OCI-LY7 (cell line): ENCODE measurements at places on chromosomes 5 and 9. TPM values are rescaled to one million over a fixed set of nuclear protein-coding genes. Genes with fewer than 3 reads are reported as not detected.
A peak's percentile ranks its signal among the peaks of the same experiment; 100 is the strongest.

ECSCR gene
- not detected in 2 replicates for total RNA-seq

BNC2 gene
- not detected in 2 replicates for total RNA-seq

DMRT3 gene
- total RNA-seq, result not detected in 2 replicates

C9orf50 gene
- not detected in 2 replicates for total RNA-seq

MYORG gene
- 3.9 and 4.0 TPM in 2 replicates for total RNA-seq

PCDHB12 gene
- not detected in 2 replicates for total RNA-seq

FST gene
- 0.57 TPM in 1 of 2 replicates, not detected in the other for total RNA-seq

GLRA1 gene
- not detected in 2 replicates for total RNA-seq

MLLT3 gene
- 9.9 and 10.0 TPM in 2 replicates for total RNA-seq

SHC3 gene
- total RNA-seq, result not detected in 2 replicates

DPM2 gene
- 47.7 and 50.7 TPM in 2 replicates for total RNA-seq

CCDC171 gene
- total RNA-seq, result 18.2 and 26.2 TPM in 2 replicates

CD74 gene
- 1,759 and 1,769 TPM in 2 replicates for total RNA-seq

DNA sequence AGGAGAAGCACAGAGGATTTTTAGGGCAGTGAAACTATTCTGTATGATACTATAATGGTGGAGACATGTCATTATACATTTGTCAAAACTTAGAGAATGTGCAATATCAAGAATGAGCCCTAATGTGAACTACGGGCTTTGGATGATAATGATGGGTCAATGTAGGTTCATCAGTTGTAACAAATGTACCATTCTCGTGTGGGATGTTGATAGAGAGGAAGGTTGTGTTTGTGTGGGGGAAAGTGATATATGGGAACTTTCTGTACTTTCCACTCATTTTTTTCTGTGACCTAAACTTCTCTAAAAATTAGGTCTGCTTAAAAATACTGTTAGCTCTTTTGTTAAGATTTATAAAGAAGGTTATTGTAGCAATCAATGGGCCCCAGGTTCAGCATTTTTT lies 138.9 kb downstream of the SPATA31D1 start:
- peak; percentile 26 for DNase-seq

GRCh38 chr9:120730654-120731514 lies 16.6 kb upstream of the MEGF9 start:
- peak; percentile 53 for DNase-seq

DNA sequence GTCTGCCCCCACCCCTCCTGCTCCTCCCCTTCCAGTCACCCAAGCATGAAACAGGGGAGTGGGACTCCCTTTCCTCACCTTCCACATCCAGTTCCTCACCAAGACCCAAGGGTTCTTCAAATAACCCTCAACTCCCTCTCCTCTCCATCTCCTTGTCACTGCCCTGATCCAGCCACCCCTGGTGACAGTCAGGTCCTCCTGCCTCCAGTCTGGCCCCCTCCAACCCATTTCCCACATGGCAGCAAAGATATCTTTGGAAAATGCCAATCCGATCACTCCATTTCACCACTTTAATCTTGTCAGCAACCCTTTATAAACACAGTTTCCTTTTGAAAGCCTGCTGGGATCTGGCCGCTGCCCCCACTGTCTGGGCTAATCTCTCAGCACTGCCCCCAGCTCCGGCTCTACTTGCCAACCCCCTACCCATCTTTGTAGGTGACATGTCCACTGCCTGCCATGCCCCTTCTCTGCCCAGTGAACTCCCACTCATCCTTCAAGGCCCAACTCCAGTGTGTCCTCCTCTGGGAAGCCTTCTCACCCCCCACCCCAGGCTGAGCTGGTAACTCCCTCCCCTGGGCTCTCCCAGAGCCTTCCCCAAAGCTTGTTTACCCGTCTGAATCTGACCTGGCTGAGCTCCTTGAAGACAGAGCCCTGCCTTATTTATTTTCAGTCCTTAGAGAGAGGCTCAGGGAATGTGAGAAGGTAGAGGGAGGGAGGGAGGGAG lies 781 bp upstream of the MYOZ3 start:
- DNase-seq, result no peak

GRCh38 chr9:126563556-126563955 lies 50.2 kb upstream of the LMX1B start:
- no peak for DNase-seq

GRCh38 chr9:20403346-20403745 lies 219.0 kb downstream of the MLLT3 start:
- no peak for DNase-seq

DNA sequence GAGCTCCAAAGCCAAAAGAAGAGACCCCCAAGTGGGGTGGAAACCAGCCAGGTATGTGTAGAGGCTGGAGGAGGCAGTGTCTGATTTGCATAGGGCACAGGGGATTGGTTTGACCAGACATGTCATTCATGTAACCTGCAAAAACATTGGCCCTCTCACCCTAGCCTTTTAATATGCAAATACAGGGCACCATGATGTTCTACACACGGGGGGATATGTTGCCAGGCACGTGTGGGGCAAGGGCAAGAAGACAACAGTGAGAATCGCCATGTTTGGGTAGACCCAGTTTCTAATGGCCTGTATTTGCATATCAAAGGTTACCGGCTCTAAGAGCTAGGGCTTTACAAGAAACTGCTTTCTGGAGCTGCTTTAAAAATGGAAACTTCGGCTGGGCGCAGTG lies 208.9 kb downstream of the GOLPH3 start:
- DNase-seq, result no peak

DNA sequence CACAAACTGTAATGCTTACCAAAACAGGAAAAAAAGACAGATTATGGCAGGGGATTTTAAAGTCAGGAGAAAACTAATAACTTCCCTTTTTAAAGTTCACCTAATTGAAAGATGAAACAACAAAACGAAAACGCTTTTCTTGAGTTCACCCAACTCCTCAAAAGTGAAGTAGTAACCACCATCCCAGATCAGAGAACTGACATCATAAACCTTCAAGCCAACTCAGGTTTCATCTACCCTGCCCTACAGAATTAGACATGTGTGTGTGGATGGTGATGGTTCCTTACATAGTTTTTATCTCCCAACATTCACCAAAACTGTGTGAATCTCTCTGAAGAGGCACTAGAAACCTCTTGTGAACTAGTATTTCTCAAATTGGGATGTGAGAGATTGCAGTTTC lies 195.2 kb upstream of the PTGER4 start:
- peak; percentile 18 for DNase-seq

DNA sequence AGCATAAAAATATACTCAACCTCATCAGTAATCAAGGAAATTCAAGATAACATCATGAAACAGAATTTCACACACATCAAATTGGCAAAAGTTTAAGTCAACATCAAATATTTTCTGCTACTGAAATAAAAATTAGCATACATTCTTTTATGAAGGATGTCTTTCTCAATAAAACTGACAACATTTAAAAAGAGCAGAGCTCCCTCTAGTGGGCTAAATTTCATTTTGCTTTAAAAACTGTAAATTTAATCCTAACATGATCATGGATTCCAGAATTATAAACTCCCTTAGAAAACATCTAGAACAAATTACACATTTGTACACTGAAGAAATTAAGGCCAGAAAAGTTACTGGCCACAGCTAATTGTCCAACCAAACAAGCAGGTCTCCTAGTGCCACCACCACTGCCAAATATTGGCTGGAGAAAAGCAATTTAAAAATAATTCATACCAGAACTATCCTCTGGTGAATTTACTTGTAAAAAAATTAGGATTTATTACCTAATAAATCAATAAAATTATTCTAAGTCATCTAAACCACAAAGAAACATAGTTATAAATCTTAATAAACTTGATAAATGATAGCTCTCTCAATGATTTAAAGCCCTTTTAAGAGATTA lies 31.2 kb downstream of the DEPDC1B start:
- peak; percentile 58 for DNase-seq

DNA sequence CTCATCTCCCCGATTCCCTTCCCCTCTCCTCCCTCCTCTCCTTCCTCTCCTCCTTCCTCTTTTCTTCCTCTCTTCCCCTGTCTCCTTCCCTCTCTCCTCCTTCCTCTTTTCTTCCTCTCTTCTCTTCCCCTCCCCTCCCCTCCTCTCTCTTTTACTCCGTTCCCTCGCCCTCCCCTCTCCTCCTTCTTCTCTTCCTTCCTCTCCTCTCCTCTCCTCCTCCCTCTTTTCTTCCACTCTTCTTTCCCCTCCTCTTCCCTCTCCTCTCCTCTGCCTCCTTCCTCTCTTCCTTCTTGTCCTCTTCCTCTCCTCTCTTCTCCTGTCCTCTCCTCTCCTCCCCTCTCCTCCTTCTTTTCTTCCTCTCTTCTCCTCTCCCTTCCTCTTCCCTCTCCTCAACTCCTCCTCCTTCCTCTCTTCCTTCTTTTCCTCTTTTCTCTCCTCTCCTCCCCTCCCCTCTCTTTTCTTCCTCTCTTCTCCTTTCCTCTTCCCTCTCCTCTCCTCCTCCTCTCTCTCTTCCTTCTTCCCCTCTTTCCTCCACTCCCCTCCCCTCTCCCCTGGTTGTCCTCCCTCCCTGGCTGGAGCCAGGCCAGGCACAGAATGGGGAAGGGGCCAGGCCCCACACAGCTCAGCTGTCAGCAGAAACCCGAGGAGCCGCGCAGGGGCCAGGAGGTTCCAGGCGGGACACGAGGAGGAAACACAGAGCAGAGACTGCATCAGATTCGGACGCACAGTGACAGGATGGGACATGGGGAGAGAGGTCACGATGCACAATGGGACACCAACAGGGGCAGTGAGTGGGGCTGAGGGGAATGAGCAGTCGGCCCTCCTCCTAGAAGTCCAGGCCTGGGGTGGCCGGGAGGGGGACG lies 48.0 kb downstream of the CAMK2A start:
- no peak for DNase-seq

- DNase-seq, result no peak
These were observed 117.9 kb downstream of the CDC42SE2 start for GRCh38 chr5:131381777-131382176.

- DNase-seq, result no peak
These were observed 1282.7 kb upstream of the WWC1 start for GRCh38 chr5:167008705-167009104.

GRCh38 chr5:93777620-93778019 lies 36.2 kb upstream of the POU5F2 start:
- DNase-seq, result no peak

- no peak for DNase-seq
These were observed 266.0 kb upstream of the TRIM32 start for GRCh38 chr9:116420993-116421538.

GRCh38 chr9:7935681-7936080 lies 136.1 kb upstream of the DMAC1 start:
- DNase-seq, result no peak

GRCh38 chr5:126066836-126067235 lies 356.4 kb upstream of the GRAMD2B start:
- DNase-seq, result no peak

DNA sequence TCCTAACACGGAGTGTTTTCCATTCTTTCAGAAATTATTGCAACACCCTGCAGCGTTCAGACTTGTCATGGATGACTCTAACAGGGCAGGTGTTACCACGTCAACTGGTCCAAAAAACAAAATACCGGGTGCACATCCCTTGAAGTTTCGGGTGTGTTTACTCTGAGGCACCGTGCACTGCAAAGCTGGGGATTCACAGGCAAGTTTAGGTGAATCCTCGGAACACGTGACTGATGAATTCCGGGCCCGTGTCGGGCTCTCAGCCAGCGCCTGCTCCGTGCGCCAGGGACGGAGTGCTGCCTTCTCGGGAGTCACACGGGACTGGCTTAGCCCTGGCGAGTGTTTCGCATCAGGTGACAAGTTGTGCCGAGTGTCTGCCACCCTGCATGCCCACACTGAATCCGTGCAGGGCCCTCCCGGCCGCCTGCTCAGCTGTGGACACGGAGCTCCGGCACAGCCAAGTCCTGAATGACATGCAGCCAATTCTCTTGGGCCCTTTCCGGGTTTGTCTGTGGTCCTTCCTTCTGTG lies 66.0 kb upstream of the IRX4 start:
- no peak for DNase-seq
